ENCODE measurements at places on chromosomes 11 and 22.

DNA sequence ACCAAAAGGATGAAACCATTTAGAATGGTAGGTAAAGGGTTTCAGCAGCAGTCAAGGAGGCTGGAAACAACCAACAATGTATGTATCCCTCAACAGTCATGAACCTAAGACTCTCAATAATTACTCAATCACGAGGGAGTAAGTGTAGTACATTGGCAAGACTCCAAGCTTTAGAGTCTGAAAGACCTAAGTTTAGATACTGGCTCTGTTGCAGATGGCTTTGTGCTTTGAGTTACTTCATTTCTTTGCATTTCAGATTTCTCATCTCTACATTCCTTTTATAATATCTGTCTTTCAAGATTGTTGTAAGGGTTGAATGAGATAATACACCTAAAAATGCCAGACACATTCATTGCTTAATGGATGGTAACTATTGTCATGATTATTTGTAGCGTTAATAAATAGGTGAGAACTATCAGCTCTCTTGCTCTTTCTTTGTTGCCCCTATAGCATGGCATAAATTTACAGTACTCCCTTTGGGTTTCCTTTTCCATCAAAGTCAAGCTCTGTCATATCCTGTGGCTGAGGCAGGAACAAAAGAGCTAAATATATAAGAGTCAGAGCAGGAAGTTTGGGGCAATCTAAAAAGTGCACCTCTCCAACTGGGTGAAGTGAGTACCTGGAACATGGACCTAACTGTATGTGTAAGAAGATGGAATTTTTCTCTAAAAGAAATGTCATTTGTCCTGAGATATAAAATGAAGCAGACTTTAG is 228.2 kb upstream of the ZC3H12C start:
- no peak for DNase-seq

DNA sequence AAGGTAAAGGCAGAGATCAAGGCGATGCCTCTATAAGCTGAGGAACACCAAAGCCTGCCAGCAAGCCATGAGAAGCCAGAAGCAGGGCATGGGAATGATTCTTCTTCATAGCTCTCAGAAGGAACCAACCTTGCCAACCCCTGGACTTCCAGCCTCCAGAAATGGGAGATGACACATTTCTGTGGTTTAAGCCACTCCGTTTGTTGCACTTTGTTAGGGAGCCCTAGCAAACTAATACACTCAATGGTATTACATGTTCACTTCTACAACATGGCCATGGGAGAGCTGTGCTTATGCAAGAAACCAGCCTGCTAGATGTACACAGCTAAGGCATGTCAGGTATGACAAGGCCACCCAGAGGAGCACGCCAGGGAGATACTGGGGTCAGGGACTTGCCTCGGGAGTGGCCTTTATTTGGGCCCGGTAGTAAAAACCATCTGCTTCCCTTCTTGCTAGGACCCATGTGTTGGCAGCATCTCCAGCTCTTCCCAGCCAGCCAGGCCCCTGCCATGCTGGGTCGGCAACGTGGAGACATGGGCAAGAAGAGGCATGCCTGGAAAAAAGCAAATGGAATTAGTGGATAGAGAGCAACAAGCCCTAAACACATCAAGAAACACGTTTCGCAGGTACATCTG is 3.6 kb downstream of the C11orf16 start:
- no peak for DNase-seq

GRCh38 chr11:127627629-127628457 is 627.3 kb upstream of the KIRREL3 start:
- DNase-seq: no peak

- no peak for DNase-seq
Measured at GRCh38 chr11:116249561-116249960, 523.2 kb downstream of the BUD13 start.

DNA sequence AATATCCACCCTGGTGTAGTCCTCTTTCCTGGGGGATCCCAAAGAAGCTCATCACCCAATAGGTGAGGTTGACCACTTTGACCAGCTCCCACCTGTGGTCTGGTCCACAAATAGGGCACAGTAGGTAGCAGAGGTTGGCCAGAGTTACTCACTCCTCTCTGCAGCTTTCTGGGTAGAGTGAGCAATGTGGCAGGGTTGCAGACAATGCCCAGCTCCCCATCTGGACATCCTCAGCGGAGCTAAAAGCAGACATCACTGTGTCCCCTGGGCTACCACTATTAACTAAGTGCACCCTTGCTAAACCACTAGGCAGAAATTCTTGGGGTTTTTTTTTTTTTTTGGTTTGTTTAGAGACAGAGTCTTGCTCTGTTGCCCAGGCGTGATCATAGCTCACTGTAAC is 48.4 kb upstream of the TP53I11 start:
- DNase-seq: no peak

DNA sequence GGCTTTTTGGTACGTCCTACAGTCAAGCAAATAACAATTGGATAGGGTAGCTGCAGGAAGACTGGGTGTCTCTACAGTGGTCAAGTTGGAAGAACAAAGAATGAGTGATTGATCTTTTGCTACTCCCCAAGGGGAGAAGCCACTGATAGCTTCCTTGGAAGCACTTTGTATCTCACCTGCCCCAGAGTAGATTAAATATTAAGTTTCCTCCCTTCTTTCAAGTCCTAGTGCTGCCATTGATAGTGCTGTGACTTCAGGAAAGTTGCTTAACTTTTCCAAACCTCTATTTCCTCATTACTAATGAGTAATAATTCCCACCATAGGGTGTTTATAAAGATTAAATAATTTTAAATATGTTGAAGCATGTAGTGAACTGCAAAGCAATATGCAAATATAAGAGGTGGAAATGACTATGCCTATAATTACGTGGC is 35.6 kb upstream of the EHF start:
- no peak for DNase-seq

DNA sequence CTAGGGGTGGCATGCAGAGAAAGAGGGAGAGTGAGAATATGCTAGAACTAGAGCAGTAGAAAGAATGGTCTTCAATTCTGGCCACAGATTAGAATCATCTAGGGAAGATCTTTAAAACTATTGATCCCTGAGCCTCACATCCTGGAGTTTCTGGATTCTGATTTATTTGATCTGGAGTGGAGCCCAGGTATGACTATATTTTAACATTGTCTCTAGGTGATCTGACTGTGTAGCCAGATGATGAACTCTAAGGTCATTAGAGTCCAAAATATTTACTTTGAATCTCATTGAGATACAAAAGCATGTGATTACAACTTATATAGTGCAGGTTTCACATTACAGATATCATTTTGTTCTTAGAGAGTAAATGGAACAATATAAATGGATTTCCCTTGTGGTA is 79.7 kb downstream of the FDX1 start:
- no peak for DNase-seq

- DNase-seq: peak; percentile 3
Measured at GRCh38 chr11:130831506-130831905, 84.8 kb downstream of the SNX19 start.

- DNase-seq: no peak
Measured at GRCh38 chr11:2777871-2778629, 78.3 kb upstream of the KCNQ1OT1 start.

DNA sequence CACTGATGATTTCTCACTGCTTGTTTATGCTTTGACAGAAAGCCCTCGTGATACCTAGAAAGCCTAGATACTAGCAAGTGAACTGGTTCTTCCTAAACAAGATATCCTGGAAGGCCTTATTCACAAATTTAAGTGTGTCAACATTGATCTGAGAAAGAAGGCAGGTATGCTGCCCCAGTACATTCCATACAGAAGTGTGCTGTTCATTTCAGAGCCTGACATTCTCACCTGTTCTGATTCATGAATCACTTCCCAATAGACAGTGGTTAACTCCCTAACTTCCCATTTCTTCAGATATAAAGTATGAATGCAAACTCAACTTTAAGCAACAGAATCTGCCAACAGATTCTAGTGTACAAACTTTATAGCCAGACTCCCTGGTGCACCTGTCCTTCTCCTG is 15.5 kb upstream of the RASSF10 start:
- no peak for DNase-seq

DNA sequence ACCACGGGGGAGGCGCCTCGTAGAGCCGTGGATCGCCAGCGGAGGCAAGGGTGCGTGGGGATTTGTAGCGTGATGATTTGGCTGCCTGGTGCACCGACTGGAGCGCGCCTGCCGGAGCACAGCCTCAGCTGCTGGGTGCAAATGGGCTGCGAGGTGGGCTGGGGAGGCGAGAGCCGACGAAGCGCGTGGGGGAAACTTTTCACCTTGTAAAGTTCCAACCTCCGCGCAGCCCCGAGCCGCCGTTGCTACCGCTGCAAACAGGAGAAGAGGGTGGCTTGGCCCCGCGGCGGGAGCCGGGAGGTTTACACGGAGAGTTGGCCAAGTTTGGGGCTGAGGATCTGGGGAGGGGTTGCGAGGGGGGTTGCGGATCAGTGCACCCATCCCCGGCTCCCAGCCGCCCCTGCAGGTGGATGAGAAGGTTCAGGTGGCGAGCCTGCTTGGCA is 528 bp downstream of the FAT3 start:
- DNase-seq: no peak

DNA sequence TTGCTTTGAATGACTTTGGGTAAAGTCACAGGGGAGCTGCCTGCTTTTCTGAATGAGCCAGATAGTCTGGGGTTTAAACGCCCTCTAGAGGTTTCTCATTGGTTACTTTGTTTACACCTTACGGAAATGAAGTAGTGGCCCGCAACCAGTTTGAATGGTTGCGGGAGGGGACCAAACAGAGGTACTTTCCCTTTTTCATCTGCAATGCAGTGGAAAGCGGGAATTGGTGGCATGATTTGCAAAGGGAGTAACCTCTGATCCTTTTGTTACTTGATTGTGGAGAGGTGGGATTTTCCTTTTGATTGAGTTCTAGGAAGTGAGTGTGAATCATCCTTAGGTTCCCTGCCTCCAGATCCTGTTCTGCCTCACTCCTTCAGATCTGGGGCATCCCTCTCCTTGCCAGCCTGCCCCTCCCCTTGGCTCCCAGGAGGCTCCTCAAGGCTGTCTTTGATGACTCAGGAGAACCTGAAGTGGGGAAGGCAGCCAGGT is 15.9 kb upstream of the GLYATL1 start:
- no peak for DNase-seq

GRCh38 chr11:134560066-134560465 is 148.0 kb upstream of the B3GAT1 start:
- no peak for DNase-seq

DNA sequence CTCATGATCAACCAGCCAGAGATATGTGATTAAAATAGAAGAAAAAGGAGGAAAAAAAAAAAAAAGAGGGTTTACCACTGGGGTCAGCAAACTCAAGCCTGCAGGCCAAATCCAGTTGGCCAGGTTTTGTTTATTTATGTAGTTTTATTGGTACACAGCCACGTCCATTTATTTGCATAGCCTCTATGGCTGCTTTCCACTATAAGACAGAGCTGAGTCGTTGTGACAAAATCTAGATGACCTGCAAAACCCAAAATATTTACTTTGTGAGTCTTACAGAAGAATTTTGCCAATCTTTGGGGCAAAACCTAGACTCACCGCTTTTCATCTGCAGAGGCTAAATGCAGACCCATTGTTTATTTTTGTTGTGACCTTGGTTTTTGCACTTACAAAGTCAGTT is 87.1 kb downstream of the TENM4 start:
- DNase-seq: no peak

All from activated naive CD4-positive, alpha-beta T cell treated with Interleukin-2 at 50 U/mL for 16 hours (primary cell).